ENCODE measurements at places on chromosomes 4 and X.

GRCh38 chr4:15479089-15479912, 9.6 kb downstream of the CC2D2A start:
- DNase-seq: peak; percentile 89

- DNase-seq: no peak
Measured at GRCh38 chr4:170705907-170706306, 616.2 kb upstream of the AADAT start.

- no peak for DNase-seq
Measured at GRCh38 chr4:96955226-96955625, 1115.3 kb downstream of the PDHA2 start.

DNA sequence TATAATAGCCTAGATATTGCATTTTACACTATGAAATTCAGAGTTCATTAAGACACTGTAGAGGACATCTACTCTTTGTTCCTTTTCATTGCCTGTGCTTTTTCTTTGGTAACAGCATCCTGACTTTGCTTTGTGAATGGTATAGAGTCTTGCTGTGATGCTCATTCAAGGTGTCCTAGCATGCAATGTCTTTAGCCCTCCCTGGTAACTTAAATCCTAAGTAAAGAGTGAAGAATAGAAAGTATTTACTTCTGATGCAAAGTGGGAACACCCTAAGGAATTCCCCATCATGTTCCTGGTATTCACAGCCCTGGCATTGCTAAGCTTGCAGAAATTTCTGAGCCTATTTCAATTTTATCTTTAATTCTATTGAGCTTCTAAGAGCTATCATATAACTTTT, 400.1 kb downstream of the FAT4 start:
- peak; percentile 23 for DNase-seq

DNA sequence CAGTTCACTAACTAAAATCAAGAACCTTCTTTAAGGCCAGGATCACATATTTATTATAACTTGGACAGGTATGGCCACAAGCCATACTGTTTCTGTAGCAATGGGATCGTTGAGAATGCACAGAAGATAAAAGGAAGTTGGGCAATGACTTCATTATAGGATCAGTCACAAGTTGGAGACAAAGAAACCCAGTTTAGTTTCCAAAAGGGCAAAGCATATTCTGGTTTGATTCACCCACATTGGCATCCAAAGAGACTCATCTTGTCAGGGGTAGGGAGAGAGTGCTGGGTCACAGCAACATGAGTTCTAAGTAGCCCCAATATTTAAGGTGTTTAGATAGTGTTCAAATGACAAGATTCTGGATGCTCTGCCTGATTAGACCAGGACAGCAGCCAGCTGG, 317.1 kb upstream of the GALNT7 start:
- DNase-seq: peak; percentile 23

- DNase-seq: no peak
Measured at GRCh38 chr4:159197885-159198269, 95.0 kb downstream of the RAPGEF2 start.

DNA sequence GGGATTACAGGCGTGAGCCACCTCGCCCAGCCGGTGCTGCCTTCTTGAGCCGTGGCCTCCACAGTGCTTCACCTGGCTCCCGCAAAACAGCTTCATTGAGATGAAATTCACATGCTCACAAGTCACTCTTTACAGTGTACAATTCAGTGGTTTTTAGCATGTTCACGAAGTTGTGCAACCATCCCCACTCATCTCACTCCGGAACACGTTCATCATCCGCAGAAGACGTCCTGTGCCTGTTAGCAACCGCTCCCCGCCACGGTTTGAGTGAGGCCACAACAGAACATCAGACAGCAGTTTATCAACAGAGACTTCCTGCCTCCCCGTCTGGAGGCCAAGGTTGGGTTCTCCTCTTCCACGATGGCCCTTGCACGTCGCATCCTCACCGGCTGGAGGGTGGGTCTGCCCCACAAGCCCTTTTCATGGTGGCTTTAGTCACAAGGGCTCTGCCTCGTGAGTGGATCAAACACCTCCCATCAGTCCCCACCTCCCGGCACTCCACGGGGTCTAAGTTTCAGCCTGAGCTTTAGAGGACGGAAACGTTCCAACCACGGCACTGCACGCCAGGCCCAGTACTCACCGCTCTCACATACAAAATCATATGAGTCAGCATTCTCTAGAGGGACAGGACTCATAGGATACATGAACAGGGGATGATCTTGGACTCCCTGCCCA, 29.6 kb upstream of the SPON2 start:
- peak; percentile 89 for DNase-seq

DNA sequence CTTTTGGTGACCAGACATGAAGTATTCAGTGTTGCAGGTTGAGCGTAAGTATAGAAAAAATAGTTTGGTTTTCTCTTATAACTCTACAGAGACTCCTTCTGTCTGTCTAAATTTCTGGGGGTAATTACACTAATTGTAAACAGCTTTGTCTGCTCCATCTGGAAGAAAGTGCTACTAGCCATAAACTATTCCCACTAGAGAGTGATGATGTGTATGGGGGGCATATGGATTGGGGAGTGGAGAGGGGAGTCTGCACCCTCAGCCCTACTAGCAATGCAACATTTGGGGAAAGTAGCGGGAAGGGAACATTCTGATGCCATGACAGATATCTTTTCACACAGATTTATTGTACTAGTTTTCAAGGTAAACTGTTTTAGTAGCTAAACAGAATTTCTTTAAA, 549.7 kb downstream of the TRIML1 start:
- peak; percentile 49 for DNase-seq

DNA sequence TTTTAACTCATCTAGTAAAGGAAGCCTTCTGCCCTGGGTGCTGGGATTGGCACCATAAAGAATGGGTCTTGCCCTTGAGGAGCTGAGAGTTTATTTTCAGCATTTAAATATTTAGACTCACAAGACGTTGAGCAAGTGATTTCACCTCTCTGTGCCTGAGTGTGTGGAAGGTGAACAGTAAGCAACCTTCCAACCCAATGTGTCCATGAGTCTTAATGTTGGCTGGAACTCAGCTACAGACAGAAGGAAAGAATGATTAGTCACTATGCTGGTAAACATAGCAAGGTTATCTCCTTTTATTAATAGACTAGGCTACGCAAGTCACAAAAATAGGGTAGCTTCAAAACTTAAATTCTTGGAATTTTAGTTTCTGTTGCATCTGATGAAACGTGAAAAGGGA, 277.4 kb upstream of the GATB start:
- no peak for DNase-seq

GRCh38 chr4:122906859-122907305, 15.5 kb downstream of the NUDT6 start:
- DNase-seq: no peak

- DNase-seq: peak; percentile 41
Measured at GRCh38 chr4:155599085-155599484, 67.6 kb upstream of the GUCY1A1 start.

GRCh38 chrX:71846429-71846828, 64.2 kb upstream of the NHSL2 start:
- DNase-seq: peak; percentile 22

GRCh38 chr4:139316733-139317132, 14.5 kb upstream of the NDUFC1 start:
- no peak for DNase-seq

DNA sequence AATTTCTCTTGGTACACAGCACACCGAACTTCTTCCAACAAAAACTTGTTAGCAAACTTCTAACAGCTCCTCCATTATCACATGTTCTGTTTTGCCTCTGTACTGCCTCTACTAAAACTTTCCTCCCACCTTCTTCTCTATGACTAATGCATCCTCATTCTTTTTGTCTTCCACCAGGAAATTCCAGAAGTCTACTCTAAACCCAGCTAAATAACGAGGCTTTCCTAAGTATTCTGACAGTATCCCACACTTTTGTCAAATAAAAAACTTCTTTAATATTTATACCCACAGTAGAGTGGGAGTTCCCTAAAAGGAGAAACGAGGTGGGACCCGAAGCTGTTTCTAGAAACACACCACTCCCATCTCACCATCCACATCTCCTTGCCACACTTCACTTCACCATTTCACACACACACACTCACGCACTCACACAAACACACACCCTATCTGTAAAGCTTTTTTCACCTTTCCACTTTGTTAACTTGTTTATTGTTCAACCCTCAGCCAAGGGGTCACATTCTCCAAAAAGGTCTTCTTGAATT, 280.3 kb downstream of the ARAP2 start:
- peak; percentile 1 for DNase-seq

DNA sequence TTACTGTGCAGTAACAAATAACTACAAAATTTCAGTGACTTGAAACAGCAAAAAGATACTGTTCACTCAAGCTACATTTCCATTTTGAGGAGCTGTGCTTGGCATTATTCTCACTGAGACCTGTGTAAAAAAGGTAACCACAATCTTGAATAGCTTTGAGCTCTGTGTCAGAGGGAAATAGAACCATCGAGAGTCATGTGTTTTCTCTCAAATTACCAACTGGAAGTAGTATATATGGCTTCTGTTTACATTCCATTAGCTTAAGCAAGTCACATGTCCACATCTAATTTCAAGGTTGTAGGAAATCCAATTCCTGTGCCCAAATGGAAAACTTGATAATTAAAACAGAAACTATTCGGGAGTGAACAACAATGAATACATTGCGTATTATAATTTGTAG, 82.9 kb upstream of the BANK1 start:
- DNase-seq: no peak

DNA sequence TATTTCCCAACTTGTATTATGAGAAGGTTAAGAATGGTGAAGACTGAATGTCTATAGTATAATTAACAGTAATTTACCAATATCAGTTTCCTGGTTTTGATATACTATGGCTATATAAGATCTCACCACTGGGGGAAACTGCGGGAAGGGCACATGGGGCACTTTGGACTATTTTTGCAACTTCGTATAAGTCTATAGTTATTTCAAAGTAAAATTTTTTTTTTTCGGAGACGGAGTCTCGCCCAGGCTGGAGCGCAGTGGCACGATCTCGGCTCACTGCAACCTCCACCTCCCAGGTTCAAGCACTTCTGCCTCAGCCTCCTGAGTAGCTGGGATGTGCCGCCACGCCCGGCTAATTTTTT, 46.1 kb downstream of the CXorf58 start:
- DNase-seq: no peak

DNA sequence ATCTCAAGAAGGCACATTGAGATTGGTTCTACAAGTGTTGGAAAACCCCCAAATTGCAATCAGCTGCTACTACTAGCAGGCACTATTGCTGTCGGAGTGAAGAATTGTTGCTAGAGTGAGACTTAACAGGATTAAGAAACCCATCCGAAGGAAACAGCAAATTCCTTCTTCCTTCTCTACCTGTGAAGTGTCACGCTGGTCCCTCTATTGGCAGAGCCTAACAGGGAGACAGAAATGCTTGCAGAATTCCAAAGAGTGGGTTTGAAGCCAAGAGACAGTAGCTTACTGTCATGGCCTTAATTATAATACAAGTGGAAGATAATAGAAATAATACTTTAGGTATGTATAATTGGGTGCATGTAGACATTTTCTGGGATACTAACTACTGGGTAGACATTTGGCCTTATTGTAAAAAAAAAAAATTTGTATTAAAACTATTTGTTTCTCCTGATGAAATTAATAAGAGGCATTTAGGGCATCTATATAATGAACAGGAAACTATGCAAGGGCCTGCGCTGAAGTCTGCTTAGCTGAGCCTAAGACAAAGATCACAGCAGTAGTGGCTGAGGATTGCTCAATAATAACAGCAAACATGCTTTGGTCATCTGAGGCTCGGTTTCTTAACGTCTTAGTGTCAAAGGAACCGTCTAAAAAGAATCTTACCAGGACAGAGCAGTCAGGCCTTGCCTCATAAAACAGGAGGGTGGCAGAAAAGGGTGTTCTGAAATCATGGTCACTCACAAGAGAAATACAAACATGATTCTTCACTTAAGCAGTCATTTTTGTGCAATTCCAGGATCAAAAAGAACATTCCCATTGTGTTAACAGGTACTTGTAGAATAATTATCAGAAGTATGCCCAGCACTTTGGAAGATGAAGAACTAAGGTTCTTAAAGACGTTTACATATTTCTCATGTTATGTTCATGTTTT, 40.8 kb downstream of the FAM241A start:
- no peak for DNase-seq

- peak; percentile 89 for DNase-seq
Measured at GRCh38 chrX:154596290-154596929, 11.5 kb downstream of the CTAG1A start.

DNA sequence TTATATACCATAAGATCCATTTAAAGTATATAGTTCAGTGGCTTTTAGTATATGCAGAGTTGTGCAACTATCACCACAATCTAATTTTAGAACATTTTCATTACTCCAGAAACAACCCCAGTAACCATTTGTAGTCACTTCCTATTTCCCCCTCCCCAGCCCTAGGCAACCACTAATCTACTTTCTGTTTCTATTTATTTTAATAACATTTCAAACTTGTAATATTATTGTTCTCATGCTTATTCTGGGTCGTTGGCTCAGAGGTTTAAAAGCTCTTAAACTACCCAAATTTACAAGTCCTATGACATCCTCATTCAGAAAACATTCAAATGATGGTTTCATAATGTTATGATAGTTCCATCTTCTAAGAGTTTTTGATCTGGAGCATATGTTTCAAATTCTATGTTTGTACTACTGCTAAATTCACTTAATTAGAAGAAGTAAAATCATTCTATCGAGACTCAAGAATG, 18.4 kb downstream of the XIAP start:
- DNase-seq: peak; percentile 41

GRCh38 chr4:67087897-67088296, 457.4 kb downstream of the CENPC start:
- DNase-seq: no peak

GRCh38 chrX:77953708-77954107, 15.7 kb downstream of the PGAM4 start:
- DNase-seq: no peak

- DNase-seq: peak; percentile 66
Measured at GRCh38 chr4:183165376-183165775, 66.3 kb downstream of the WWC2 start.

GRCh38 chrX:105636667-105637066, 185.7 kb upstream of the NRK start:
- no peak for DNase-seq

DNA sequence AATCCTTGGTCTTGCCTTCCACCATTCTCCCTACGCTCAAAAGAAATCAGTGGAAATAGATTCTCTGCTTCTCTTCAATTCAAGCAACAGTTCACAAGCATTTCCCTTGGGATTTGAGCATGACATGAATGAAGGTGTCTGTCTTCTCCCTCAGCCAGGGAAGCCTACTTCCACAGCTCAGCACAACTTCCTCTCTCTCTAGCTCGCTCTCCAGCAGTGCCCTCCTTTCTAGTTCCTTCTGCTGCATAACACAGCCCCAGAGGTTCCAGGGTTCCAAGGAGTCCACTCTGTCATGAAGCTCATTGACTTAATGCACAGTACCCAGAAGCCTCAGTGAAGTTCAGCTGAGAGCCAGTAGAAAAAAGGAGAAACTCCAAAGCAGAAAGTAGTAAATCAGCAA, 81.3 kb downstream of the PLS3 start:
- no peak for DNase-seq

DNA sequence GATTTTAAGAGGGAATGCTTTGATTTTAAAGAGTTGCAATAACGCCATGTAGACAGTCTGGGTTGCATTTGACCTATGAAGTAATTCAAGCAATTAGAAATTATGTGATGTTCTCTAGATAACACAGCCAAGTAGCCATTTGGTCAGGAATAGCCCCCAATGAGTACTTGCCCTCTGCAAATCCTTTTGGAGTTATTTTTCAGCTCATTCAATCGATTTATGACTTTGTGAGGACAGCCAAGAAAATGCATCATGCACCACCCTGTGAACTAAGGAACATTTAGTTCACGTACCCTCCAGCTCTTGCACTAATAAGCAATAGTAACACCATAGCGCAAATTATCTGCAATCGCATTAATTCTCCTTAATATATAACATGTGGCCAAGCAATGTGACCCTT, 552.6 kb upstream of the INTU start:
- DNase-seq: no peak
